Stimulated activated CD8-positive, alpha-beta memory T cell treated with anti-CD3 and anti-CD28 coated beads, Interleukin-7, amount 100 ng/mL, for 4 hours (primary cell): ENCODE measurements at places on chromosomes 2 and 18.

- peak; percentile 1 for DNase-seq
Observed at GRCh38 chr2:169362118-169362893, at the start of gene LRP2. Gene LRP2 (minus strand): TSS chr2:169362534. CDS start chr2:169362399, 135 bp downstream.

DNA sequence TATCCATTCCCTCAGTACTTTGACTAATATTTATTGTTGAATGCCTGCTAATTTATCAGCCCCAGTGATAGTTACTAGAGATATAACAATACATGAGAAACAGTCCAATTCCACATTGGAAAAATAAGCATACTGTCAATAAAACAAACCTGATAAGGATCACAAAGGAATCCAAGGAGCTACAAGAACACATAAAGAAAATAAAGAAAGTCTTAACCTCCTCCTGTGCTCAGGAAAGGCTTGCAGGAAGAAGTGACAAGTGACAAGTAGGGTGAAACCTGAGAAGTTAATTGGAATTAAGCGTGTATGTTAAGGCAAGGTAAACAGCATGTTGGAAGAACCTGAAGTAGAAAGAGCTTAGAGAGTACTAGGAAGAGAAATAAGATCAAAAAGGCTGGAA is 20.3 kb upstream of the ASNSD1 start:
- DNase-seq, result no peak

DNA sequence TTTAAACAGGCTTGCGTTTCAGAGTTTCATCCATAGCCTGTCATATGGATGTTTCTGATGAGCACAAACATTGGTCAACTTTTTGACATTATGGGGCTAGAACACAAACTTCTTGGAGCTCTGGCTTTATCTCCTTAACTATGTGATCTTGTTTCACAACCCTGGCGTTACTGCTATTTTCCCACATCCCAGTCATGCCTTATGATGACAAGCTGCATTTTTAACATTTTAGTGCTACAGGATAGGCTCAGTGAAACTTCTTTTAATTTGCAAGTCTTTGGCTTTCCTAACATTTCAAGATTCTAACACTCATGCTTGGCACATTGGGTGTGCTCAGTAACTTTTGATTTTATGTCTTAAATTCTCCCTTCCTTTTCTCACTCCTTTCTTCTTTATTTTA is 21.0 kb upstream of the PDE1A start:
- DNase-seq, result no peak

DNA sequence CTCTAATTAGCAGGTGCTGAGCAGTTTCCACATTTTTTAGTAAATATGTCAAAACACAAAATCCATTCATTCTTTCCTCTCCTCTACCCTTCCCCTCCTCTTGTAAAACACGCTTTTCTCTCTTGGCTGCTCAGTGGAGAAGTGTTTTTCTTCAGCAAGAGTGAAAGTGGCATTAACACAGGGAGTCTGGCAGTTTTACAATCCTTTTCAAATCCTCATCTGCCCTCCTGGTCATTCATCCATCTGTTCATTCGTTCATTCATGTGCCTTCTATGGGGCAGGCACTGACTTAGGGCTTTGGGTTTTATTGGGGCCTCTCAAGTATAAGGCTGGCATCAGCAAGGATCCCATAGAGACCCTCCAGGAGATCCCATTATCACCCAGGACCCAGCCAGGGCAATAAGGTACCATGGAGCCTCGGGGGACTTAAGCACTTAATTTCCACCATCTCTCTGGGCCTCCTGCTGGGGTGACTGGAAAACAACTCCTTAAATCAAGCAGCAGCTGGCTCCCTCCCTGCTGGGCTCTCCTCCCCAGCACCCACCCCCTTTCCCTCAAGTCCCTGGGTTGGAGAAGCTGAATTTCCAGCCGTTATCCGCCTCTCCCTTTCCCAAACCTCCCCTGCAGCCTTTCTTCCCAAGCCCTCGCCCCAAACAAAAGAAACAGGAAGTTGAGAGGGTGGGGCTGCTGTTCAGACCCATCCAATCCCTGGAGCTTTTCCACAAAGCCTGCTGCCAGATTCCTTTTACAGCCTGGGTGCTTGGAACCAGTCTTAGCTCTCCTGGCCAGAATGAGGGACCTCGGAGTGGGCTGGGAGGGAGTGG is 32.6 kb downstream of the MARCHF4 start:
- DNase-seq, result no peak

GRCh38 chr2:39989888-39990287 is 210.8 kb upstream of the THUMPD2 start:
- no peak for DNase-seq

DNA sequence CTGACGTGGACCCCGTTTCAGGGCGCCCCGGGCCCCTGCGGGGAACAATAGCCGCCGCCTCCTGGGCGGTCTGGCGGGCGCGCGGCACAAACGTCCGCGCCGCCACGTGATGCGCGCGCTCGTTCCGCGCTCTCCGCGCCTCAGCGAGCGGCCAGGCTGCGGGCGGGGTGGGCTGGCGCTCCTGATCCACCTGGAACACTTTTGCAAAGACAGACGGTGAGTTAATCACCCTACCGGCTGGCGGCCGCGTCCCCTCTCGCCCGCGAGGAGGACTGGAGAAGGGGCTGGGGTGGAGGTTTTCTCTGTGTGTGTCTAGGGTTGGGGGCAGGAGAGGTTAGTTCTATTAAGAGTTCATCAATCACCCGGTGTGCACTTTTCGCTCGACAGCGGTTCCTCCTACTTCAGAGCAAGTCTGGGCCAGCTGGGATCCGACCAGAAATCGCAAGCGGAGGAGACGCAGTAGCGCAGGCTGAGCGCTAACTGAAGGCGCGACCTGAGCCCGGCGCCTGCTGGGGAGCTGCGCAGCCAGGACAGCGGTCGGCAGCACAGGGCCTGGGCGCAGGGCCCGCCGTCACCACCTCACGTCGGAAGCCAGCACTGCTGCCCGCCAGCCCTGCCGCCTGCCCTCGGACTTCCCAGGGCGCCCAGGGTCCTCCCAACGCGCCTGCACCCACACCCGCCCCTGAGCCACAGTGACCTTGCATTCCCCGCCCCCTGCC is 10.3 kb upstream of the HOXD1 start:
- DNase-seq, result no peak
